Fibroblast of skin of right biceps (primary cell): ENCODE measurements at places on chromosomes 4 and X.

DNA sequence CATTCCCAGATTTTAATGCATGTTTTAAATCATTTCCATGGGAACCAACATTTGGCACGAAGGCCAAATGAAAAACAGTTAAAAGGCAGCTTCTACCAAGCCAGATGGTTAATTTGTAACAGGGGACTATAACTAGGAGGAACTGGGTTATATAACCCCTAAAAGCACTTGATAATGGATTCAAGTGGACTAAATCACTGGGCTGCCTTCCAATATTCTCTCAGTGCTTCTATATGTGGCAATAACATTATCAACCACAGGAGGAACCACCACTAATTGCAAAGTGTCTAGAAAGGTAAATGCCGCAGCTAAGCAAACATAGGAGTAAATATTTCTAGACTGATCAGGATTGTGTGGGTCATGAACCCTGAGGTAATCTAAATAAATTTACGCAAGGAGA, 391.5 kb downstream of the UBE2NL start:
- DNase-seq: no peak

DNA sequence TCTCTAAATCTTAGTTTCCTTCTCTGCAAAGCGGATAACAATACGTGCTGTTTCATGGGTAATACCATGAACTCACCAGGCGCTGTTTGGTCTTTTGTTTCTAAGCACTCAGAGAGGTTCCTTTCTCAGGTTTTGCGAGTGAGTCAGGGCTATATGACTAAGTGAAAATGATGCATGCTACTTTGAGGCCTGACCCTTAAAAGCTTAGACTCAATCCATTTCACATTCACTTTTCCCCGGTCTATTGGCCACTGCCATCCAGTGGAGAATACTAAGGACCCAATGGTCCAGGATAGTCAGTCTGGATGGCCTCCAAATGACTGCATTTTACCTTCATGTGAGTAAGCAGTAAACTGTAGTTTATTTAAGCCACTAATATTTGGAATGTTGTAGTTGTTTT, 400.8 kb upstream of the SLIT2 start:
- peak; percentile 82 for DNase-seq

DNA sequence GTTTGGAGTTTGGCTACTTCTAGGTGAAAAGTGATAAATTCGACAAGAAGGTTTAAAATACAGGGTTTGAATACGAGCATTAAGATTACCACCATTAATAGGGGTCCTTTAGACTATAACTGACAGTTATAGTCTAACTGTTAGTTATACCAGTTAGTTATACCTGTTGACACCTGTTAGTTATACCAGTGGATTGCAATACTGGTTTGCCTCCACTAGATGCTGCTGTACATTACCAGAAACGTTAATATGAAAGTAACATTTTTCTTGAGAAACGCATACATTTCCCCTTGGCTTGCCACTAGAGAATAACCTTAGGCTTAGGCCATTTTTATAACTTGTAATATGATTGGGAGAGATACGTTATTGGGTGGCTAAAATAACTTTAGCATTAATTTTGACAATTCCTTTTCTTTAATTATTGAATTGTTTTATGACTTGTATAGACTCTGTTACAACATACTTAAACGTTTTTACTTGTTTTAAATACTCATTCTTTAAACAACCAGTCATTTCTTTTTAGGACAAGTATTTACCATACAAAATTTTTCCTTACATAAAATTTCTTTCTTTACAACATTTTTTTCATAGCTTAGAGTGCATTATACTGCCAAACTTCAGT, 911.2 kb downstream of the FSTL5 start:
- no peak for DNase-seq

DNA sequence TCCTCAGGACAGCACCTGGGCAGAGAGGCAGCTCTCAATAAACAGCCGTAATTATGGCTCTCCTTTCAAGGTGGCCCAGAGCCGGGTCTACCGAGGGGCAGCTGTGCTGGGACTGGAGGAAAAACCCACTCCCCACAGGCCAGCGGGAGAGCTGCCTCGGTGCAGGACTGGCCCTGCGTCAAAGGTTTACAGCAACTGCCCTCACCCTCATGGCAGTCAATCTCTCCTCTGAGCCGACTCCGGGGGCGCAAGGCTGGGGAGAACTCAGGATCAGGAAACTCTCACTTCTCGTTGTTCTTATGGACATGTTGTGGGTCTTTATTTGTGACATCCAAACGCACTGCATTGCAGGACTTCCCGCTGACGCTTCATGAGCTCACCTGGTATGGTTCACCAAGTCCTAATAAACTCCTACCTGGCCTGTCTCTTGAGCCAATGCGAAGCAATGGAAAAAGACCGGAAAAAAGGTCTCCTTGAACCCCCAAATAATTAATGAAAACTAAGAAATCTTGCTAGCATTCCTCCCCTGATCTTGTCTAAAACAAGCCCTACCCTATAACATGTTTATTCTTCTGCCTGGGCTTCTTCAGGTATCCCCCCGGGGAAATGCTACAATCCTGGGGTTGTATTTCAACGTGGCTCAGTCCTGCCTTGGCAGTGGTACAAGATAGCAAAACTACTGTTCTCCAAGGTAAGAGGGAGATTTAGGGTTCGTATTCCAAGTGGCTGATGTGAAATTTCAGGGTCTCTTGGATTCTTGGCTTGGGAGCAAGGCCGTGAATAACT, 50.1 kb upstream of the CDKN2AIP start:
- DNase-seq: no peak

DNA sequence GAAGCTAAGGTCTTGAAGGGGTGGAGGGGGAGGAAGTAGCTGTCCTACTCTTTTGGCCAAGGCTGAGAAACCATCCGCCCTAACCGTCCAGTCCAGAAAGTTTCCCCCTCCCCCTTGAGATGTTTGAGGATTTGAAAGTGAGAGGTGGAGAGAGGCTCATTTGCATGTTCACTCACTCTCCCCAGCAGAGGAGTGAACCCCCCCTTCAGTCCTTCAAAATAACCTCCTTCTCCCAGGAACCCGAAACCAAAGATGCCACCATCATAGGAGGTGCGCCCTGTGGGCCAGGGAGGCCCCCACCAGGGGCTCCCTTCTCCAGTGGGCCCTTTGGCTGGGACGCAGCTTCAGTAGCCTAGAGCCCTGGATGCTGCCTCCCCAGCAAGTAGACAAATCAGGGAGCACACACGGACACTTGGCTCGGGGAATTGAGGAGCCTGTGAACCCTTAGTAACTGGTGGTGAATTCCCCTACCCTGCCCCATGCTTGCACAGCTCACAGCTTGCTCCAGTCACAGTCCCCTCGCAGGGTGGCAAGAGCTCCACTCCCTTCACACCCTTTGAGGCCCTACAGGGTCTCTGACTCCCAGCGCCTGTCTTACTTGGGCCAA, 25.6 kb downstream of the ELF4 start:
- no peak for DNase-seq

DNA sequence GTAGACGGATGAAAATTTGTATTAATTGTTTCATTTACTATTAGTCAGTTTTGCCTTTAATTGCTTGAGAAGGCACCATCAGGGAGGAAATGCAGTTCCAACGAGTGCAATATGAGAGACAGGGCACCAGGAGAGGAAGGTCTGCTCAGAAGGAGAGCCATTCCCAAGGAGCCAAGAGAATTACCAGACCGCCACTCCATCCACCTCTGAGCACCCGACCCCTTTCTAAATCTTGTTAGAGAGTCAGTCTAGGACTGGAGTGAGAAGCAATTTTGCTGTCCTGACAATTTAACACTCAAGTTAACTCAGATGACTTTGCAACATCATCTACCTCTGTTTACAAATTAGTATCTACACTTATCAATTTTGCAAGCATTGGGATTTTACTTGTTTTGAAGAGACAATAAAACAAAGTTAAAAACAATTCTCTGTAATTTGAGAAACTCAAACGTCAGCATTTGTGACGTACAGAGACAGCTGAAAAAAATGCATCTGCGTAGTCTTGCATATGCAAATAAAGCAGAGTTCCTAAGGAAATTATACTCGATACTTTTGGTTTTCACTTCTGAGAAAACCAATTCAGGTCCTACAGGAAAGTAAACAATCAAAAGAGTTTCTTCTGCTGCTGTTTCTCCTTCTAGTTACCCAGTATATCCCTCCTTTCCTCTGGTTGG, 1704.7 kb upstream of the TENM3 start:
- no peak for DNase-seq

DNA sequence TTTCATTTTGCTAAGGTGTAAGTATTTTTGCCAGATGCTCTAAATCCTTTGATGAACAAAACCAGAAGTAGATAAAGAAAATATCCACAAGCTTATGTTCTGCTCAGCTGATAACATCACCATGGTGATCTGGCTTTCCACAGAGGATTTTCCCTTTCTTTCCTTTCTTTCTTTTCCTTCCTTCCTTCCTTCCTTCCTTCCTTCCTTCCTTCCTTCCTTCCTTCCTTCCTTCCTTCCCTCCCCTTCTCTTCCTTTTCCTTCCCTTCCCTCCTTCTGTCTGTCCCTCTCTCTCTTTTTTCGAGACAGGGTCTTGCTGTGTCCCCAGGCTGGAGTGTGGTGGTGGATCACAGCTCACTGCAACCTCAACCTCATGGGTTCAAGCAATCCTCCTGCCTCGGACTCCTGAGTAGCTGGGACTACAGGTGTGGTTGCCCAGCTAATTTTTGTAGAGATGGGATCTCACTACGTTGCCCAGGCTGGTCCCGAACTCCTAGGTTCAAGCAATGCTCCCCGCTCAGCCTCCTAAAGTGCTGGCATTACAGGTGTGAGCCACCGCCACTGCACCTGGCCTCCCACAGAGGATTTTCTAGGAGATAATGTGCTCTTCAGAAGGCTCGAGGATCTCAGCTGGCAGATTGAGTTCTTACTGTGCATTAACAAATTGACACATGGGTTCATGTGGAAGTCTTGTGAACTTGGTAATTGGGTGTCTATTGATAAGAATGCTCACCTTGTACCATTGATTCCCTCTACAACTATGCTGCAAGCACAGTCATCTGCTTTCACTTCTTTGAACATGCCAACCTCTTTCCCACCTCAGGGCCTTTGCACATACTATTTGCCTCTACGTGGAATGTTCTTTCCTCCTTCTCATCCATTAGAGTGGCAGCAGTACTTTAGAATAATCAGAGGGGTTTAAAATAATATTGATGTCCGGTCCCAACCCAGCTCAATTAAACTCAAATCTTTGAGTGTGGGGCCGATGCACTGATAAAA, 1.4 kb upstream of the RHOH start:
- no peak for DNase-seq
